ENCODE measurements at places on chromosomes 7 and 10. TPM values are rescaled to one million over a fixed set of nuclear protein-coding genes. Genes with fewer than 3 reads are reported as not detected.

The MBL2 gene
- not detected for total RNA-seq

DNA sequence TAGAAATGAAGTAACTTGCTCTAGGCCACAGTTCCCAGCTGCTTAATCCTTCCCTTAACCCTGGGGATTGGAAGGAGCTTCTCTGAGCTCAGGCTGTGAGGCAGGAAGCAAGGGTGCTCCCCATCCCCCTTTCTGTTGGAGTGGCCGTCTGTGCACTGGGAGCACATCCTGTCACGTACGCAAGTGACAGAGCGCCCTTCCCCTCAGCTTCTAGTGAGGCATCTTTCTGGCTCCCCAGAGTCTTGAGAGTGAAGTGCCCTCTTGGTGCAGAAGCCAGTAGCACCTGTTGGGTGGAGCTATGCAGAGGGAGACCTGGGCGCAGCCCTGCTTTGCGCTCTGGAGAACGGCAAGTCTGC lies 47.8 kb downstream of the SHH start:
- H3K4me1 ChIP-seq = peaks cover 26% of the 10 kb centered on the region
- peaks cover 48% of the 10 kb centered on the region for H3K36me3 ChIP-seq
- DNase-seq = peak; percentile 73
- H3K27ac ChIP-seq = peak overlapping the region; percentile 74
- no peaks in the 10 kb centered on the region for H3K27me3 ChIP-seq

DNA sequence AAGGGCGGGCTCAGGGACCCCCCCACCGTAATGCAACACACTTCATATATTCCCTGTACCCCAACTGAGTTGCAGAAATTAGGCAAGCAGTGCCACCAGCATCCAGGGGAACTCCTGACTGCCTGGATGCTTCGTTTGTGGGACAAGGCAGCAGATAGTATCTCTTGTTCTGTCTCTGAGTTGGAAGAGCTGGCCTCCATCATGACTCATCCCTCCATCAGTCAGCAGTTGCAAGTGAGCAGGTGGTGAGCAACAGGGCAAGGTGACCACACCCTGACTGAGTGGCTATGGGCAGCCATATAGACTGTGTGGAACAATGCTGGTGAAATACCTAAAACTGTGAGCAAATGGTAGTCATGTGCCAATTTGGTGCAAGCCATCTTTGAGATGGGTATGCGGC lies 22.8 kb upstream of the ADAMTS14 start:
- no peak overlapping the region for H3K4me3 ChIP-seq
- no peak for DNase-seq
- H3K27me3 ChIP-seq = no peaks in the 10 kb centered on the region
- no peak overlapping the region for H3K27ac ChIP-seq
- H3K4me1 ChIP-seq = no peaks in the 10 kb centered on the region

The RASA4B gene
- total RNA-seq = 32.4 TPM

DNA sequence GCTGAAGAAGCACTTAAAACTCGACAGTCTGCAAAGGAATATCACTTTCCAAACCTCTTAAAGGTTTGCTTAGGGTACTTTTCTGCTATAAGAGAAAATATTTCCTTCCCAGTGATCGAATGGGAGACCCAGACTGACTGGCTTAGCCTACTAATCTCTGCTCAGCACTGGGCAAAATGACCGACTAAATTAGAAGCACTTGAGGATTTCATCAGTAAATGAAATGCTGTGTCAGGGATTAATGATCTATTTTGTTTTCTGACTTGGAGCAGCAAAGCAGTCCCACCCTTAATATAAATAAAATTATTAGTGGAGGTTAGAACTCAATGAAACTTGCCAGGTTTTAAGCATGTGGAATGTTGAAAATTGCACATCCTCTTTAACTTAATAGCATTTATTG lies 411.6 kb downstream of the NEBL start:
- H3K4me3 ChIP-seq = no peak overlapping the region
- H3K27me3 ChIP-seq = no peaks in the 10 kb centered on the region

- no peak overlapping the region for H3K4me3 ChIP-seq
- DNase-seq = no peak
- no peaks in the 10 kb centered on the region for H3K27me3 ChIP-seq
- H3K4me1 ChIP-seq = no peaks in the 10 kb centered on the region
- no peak overlapping the region for H3K27ac ChIP-seq
These were observed 7.8 kb downstream of the MAD1L1 start for GRCh38 chr7:2224934-2225333.

- H3K27me3 ChIP-seq = no peaks in the 10 kb centered on the region
- H3K36me3 ChIP-seq = peaks cover 77% of the 10 kb centered on the region
- DNase-seq = no peak
- H3K27ac ChIP-seq = peak overlapping the region; percentile 95
- peaks cover 94% of the 10 kb centered on the region for H3K4me1 ChIP-seq
These were observed 156.4 kb downstream of the ARID5B start for GRCh38 chr10:62057850-62058249.

DNA sequence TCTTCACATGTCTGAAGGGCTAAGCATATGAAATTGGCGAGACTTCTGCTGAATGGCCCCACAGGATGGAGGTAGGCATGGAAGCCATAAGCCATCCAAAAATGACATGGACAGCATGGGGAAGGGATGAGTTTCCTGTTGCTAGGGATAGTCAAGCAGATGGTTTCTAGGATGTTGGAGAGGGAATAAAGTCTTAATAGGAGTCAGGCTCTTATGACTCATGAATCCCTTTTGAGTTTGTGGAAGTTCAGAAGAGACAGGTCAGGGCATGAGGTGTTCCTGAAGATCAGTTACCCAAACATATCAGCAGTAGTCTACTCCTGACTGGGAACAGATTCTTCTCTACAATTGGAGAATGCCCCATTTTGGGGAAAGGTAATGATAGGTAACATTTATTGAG lies 243.9 kb downstream of the REEP3 start:
- DNase-seq = no peak
- no peak overlapping the region for H3K27ac ChIP-seq
- no peaks in the 10 kb centered on the region for H3K4me1 ChIP-seq
- peaks cover 3% of the 10 kb centered on the region for H3K27me3 ChIP-seq

The CFAP43 gene
- total RNA-seq = not detected

The OPALIN gene
- not detected for total RNA-seq

DNA sequence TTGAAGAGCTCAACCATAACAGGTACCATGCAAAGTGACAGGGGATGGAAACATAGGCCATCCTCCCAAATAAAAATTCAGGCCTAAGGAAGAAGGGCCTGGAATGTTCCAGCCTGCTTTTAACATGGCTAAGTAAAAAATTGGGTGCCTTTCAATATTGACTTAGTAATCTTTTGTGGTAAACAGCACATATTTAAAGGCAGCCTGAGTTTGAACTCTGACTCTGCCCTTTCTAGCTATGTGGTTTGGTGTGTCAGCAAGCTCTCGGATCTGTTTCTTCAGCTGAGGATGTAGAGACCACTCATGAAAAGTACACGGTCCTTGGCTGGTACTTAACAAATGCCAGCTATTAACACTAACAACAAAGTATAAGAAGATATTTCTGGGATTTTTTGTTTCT lies 191.8 kb upstream of the CDCA7L start:
- H3K27me3 ChIP-seq = no peaks in the 10 kb centered on the region
- no peaks in the 10 kb centered on the region for H3K36me3 ChIP-seq
- H3K4me3 ChIP-seq = no peak overlapping the region
- no peak for DNase-seq
- no peaks in the 10 kb centered on the region for H3K4me1 ChIP-seq
- no peak overlapping the region for H3K27ac ChIP-seq

The GLCCI1 gene
- 88.1 TPM for total RNA-seq

DNA sequence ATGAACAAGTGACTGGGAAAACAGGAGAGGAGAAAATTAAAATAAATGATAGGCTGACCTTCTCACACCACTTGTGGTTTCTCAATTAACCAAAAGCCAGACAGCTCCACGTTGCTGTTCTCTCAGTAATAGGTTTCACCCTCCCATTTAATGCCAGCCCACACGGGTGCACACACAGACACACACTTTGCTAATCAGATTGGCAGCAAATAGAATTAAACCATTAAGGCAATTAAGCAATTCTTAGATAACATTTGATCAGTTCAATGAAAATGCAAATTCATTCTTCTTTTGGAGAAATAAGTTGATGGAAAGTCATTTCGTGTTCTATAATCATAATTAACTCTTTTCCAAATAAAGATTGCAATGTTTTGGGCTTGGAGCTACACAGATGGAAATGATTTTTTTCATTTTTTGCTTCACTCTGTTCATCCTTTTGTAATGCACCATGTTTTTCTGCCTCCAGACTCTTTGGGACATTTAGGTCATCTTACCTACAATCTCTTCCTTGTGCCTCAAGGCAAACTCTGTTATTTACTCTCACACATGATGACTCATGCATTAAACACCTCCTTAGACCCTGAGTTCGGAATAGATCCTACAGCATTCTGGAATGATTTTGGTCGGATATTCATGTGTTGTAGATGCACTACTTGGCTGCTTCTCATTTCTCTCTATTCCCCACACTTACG lies 700.7 kb downstream of the AUTS2 start:
- H3K27me3 ChIP-seq = no peaks in the 10 kb centered on the region
- H3K36me3 ChIP-seq = no peaks in the 10 kb centered on the region
- DNase-seq = no peak
- H3K4me3 ChIP-seq = no peak overlapping the region
- H3K27ac ChIP-seq = no peak overlapping the region

The PILRA gene
- total RNA-seq = 13.2 TPM

GRCh38 chr10:128507066-128507465 lies 380.8 kb upstream of the MKI67 start:
- no peak overlapping the region for H3K4me3 ChIP-seq
- no peaks in the 10 kb centered on the region for H3K27me3 ChIP-seq
- no peak for DNase-seq
- H3K27ac ChIP-seq = no peak overlapping the region
- no peaks in the 10 kb centered on the region for H3K4me1 ChIP-seq

GRCh38 chr7:131363719-131364118 lies 36.0 kb downstream of the MKLN1 start:
- DNase-seq = no peak
- H3K4me3 ChIP-seq = no peak overlapping the region

- H3K4me1 ChIP-seq = no peaks in the 10 kb centered on the region
- no peak overlapping the region for H3K4me3 ChIP-seq
- no peaks in the 10 kb centered on the region for H3K27me3 ChIP-seq
- H3K36me3 ChIP-seq = no peaks in the 10 kb centered on the region
- H3K27ac ChIP-seq = no peak overlapping the region
These were observed 14.1 kb downstream of the RNF32 start for GRCh38 chr7:156654511-156655234.

DNA sequence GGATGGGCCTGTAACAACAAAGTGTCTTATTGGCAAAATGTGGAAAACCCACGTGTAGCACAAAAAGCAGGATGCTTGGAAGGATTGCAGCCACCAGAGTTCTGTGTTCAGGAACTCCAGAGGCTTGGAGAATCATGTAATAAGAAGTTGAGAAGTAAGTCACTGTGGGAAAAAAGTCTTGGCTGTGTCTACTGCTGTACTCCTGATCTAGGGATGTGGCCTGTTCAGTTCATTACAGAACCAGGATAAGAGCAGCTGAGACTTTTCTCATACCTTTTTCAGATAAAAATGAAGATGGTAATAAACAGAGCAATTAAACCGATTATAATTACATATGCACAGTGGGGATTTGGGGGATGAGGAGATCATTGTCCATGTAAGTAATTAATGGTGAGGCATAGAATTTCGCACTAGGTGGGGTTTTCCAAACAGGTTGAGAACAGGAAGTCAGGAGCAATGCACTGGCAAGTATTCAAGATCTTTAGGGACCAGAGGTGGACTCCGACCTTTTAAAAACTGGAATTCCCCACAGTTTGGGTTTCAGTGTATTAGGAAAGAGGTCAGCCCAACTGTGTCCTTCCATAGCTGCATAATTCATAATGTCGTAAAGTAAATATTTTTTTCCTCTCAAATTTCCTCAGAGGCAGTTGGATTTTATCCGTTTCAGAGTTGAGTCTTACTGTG lies 281.7 kb downstream of the FRMD4A start:
- no peak overlapping the region for H3K27ac ChIP-seq
- H3K4me1 ChIP-seq = no peaks in the 10 kb centered on the region
- no peaks in the 10 kb centered on the region for H3K27me3 ChIP-seq

GRCh38 chr7:88347517-88347916 lies 40.8 kb upstream of the STEAP4 start:
- H3K4me1 ChIP-seq = no peaks in the 10 kb centered on the region
- no peaks in the 10 kb centered on the region for H3K36me3 ChIP-seq
- no peak for DNase-seq

The HOXA13 gene
- total RNA-seq = not detected

GRCh38 chr10:17649836-17650235 lies 5.9 kb downstream of the STAM start:
- H3K27ac ChIP-seq = peak overlapping the region; percentile 97
- no peaks in the 10 kb centered on the region for H3K27me3 ChIP-seq
- peak overlapping the region; percentile 100 for H3K4me3 ChIP-seq
- no peak for DNase-seq

GRCh38 chr7:91374321-91374989 lies 110.2 kb downstream of the FZD1 start:
- no peaks in the 10 kb centered on the region for H3K27me3 ChIP-seq
- H3K4me1 ChIP-seq = no peaks in the 10 kb centered on the region
- no peak for DNase-seq
- no peaks in the 10 kb centered on the region for H3K36me3 ChIP-seq

The SPDYE6 gene
- not detected for total RNA-seq

GRCh38 chr7:80145780-80146422 lies 11.3 kb downstream of the GNAI1 start:
- H3K4me1 ChIP-seq = no peaks in the 10 kb centered on the region
- no peak overlapping the region for H3K4me3 ChIP-seq
- DNase-seq = no peak
- no peaks in the 10 kb centered on the region for H3K27me3 ChIP-seq

DNA sequence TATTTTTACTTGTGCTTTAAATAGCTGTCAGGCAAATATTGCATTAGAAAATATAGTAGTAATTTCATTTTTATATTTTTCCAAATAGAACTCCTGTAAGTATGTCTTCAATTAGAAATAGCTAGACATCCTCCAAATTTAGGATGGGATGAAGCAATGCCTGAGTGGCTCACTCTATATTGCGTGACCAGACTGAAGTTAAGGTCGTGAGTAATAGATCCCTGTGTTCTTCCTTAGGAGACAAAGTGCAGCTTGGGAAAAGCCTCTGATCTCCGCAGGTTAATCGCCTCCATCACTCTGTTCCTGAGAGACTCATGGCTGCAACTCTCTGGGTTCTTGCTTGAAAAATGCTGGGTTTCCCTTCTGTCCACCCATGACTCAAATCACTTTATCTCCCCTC lies 484.8 kb upstream of the ANKRD30A start:
- no peaks in the 10 kb centered on the region for H3K27me3 ChIP-seq
- no peak overlapping the region for H3K4me3 ChIP-seq
- no peak overlapping the region for H3K27ac ChIP-seq
- no peaks in the 10 kb centered on the region for H3K36me3 ChIP-seq

GRCh38 chr10:87503401-87503800 lies 1.3 kb upstream of the MINPP1 start:
- H3K36me3 ChIP-seq = no peaks in the 10 kb centered on the region
- no peak overlapping the region for H3K27ac ChIP-seq
- no peak overlapping the region for H3K4me3 ChIP-seq
- no peak for DNase-seq
- H3K27me3 ChIP-seq = no peaks in the 10 kb centered on the region
- H3K4me1 ChIP-seq = peaks cover 22% of the 10 kb centered on the region

GRCh38 chr10:50997461-50997860 lies 76.8 kb upstream of the PRKG1 start:
- H3K36me3 ChIP-seq = no peaks in the 10 kb centered on the region
- H3K4me3 ChIP-seq = no peak overlapping the region
- H3K4me1 ChIP-seq = no peaks in the 10 kb centered on the region
- no peak for DNase-seq

GRCh38 chr7:124752310-124752709 lies 13.3 kb downstream of the GPR37 start:
- no peak for DNase-seq
- no peaks in the 10 kb centered on the region for H3K36me3 ChIP-seq
- H3K4me1 ChIP-seq = no peaks in the 10 kb centered on the region

Measured in CD4-positive, CD25-positive, alpha-beta regulatory T cell (primary cell).